ENCODE measurements at places on chromosomes 11 and 22. TPM values are rescaled to one million over a fixed set of nuclear protein-coding genes. Genes with fewer than 3 reads are reported as not detected.

Gene KDM4E
- total RNA-seq, result not detected

Gene UCP3
- total RNA-seq, result 2.0 TPM

Gene OR10W1
- not detected for total RNA-seq

Gene POLR3H
- total RNA-seq, result 13.2 TPM

Gene FBLN1
- 104 TPM for total RNA-seq

Gene LAYN
- total RNA-seq, result 9.8 TPM

Gene SLC7A4
- 0.13 TPM for total RNA-seq

Gene ZNF202
- 13.6 TPM for total RNA-seq

Gene KCNK7
- total RNA-seq, result 0.31 TPM

Gene TRPM5
- total RNA-seq, result under 0.01 TPM

Gene VSIG2
- 0.49 TPM for total RNA-seq

Gene GDPD4
- total RNA-seq, result 0.13 TPM

Gene CD59
- 139 TPM for total RNA-seq

Gene CCND1
- total RNA-seq, result 52.3 TPM

Gene TLCD5
- total RNA-seq, result 6.6 TPM

Gene GGTLC2
- total RNA-seq, result not detected

Gene XBP1
- 86.8 TPM for total RNA-seq

Gene FADS1
- 18.8 TPM for total RNA-seq

Gene CCDC89
- total RNA-seq, result 2.3 TPM

Gene INS
- not detected for total RNA-seq

Gene TRIM77
- not detected for total RNA-seq

Gene MPZL2
- 0.40 TPM for total RNA-seq

Gene C11orf91
- total RNA-seq, result not detected

Gene ARHGAP8
- total RNA-seq, result 1.1 TPM

Gene TRIM48
- total RNA-seq, result not detected

Gene POU2AF2
- not detected for total RNA-seq

Gene TPBGL
- total RNA-seq, result not detected

Gene OR5M8
- total RNA-seq, result not detected

Gene TENM4
- total RNA-seq, result 11.8 TPM

Gene PLAAT5
- 2.1 TPM for total RNA-seq

Gene CYB5R2
- total RNA-seq, result 7.7 TPM

Gene SLCO2B1
- total RNA-seq, result 8.2 TPM

Gene HMOX1
- 11.5 TPM for total RNA-seq

Gene CAPN5
- 6.2 TPM for total RNA-seq

Gene PRODH
- total RNA-seq, result 7.1 TPM

Gene MUS81
- 34.4 TPM for total RNA-seq

Gene TMEM121B
- total RNA-seq, result 1.2 TPM

Gene C22orf31
- total RNA-seq, result 2.1 TPM

Gene BRSK2
- 0.44 TPM for total RNA-seq

Gene DNAJC24
- 15.6 TPM for total RNA-seq

Gene NPTXR
- total RNA-seq, result 2.2 TPM

Gene GRM5
- 0.04 TPM for total RNA-seq

Gene BCO2
- total RNA-seq, result 8.3 TPM

Gene POTEH
- not detected for total RNA-seq

Gene CECR2
- total RNA-seq, result 10.3 TPM

Gene TREH
- total RNA-seq, result under 0.01 TPM

Gene PTGDR2
- total RNA-seq, result 0.62 TPM

Gene CHCHD10
- total RNA-seq, result 47.8 TPM

Gene DKK3
- total RNA-seq, result 61.1 TPM

Gene TCN1
- not detected for total RNA-seq

Gene LRRC32
- total RNA-seq, result 21.8 TPM

Gene CBLIF
- not detected for total RNA-seq

Gene MS4A1
- total RNA-seq, result 0.22 TPM

Gene OR10G6
- total RNA-seq, result not detected

Gene OPCML
- total RNA-seq, result 0.62 TPM

Gene NRGN
- total RNA-seq, result 0.66 TPM

Gene CD248
- total RNA-seq, result 24.5 TPM
